Fibroblast of lung (primary cell): ENCODE measurements at places on chromosomes 7 and 10.

DNA sequence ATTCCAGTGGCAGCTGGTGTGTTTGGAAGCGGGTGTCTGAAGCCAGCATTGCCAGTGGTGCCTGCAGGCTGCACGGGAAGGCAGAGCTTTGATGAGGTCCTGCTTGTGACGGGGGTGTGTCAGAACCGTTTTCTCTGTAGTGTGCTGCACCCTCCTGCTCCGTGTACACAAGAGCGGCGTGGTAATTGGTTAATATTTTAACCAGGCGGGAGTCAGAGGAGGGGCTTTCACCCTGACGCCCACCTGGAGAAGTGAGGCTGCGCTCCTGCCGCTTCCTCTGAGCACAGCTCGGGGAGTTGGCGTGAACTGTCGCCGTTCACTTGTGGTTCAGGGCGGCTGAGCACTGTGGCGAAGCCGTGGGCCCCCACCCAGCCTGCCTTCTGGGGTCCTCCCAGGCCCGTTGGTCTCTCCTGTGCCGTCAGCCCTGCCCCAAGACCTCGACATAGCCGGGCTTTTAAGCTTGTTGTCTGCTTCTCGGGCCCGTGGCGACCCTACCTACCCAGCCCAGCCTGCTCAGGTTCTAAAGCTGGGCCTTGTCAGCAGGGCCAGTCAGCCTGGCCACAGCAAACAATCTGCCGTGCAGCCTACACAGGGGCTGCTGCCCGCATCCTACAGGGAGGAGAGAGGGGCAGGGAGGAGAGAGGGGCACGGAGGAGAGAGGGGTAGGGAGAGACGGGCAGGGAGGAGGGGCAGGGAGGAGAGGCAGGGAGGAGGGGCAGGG lies 11.6 kb downstream of the NKX6-2 start:
- no peak for DNase-seq

GRCh38 chr7:101664893-101665471 lies 35.9 kb upstream of the MYL10 start:
- DNase-seq: no peak

GRCh38 chr7:24812305-24812945 lies 55.2 kb upstream of the GSDME start:
- peak; percentile 50 for DNase-seq

DNA sequence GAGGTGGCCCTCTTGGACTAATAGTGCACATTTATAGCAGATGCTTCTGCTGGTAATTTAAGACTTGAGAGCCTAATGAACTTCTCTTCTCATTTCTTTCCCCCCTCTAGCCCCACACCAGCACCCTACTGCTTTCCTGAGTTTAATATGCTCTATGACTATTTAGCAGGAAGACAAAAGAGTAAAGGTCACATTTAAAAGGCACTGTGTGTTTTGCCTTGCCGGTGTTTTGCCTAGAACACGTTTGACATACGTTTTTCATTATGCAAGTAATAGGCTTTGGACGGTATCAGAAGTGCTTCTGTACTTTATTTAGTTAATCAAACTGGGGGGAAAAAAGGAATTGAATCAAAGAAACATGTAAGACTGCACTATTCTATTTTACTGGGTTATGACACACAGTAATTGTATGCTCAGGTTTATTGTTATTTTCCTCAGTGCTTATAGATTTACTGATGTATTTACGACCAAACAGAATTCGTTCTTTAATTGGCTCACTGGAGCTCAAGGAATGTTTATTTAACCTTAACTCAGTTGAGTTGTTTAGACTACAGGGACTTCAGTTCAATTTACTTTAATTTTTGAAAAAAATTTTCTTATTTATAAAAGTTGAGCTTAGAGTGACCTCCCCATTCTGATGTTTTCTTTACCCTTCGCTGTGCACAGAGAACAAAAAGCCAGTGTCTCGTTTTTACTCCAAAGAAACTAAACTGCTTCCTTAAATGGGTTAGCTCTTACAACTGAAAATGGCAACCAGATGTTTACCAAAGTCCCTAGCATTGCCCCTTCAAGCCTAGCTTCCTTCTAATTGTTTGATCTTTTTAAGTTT lies 35.4 kb downstream of the CPED1 start:
- no peak for DNase-seq

DNA sequence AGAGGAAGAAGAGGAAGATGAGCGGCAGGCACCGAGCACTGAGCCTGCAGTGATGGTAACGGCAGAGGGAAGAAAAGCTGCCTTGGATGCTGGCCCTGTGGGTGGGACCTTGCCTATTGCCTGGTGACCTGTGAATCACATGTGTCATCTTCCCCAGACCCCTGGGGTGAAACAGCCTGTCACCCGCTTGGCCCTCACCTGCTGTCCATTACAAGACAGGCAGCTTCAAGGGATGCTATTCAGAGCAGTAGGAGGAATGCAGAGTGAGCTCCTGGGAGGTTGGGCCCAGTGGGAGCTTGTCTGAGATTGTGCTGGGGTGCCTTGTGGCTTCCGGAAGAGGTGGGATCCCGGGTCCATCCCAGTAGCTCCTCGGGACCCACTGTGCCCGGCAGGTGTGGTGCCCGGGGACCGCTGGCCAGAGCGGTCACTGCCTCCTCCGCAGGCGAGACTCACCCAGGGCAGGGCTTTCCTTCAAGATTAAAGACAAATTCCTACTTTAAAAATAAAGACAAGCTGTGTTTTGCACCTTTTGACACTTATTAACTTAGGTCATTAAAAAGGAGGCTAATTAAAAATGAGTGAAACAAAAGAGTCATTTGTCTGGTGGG lies 440.2 kb upstream of the MKI67 start:
- DNase-seq: no peak

DNA sequence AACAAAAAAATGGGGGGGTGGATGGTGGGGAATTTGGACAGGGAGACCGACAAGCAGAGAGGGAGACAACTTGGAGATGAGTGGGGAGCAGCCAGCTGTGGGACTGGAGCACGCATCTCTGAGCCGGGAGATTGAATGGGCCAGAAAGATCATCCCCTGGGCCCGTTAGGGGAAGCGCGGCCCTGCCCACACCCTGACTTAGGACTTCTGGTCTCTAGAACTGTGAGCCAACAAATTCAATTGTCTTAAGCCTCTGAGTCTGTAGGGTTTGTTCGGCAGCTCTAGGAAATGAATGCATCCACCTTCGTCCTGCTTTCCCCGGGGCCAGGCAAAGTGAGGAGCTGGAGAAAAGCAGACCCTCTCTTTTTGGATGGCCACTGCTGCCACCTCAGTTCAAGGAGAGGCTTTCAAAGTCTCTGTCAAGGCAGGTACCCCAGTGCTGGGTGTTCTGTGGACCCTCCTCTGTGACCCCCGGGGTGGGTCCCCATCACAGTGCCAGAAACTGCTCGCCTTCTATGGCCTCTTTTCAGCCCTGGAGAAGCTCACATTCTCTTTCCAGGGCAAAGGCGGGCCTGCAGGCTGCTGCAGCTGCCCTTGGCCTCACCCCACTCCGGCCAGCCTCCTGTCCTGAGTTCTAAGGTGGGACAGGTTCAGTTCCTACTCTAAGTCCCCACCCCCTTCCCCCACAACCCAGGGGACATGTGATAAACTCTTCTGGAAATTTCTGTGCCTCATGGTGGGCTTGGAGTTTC lies 423.2 kb downstream of the RPS24 start:
- no peak for DNase-seq

DNA sequence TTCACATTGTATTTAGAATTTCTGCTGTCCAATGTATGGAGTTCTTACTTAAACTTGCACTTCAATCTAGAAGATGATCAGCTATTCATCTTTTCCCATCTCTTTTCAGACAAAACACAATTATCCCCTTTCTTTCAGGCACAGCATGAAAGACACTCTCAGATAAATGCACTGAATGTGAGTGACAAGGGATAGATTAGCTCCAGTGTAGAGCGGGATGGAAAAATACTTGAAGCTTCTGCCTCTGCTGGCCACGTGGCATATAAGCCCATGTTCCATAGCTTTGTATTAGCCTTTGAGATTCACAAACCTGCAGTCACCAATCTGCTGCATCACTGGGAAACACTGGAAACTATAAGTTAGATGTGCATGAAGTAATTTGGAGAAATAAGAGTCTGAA lies 162.2 kb upstream of the FAM3C start:
- no peak for DNase-seq

GRCh38 chr7:21971780-21972396 lies 26.2 kb upstream of the CDCA7L start:
- no peak for DNase-seq

DNA sequence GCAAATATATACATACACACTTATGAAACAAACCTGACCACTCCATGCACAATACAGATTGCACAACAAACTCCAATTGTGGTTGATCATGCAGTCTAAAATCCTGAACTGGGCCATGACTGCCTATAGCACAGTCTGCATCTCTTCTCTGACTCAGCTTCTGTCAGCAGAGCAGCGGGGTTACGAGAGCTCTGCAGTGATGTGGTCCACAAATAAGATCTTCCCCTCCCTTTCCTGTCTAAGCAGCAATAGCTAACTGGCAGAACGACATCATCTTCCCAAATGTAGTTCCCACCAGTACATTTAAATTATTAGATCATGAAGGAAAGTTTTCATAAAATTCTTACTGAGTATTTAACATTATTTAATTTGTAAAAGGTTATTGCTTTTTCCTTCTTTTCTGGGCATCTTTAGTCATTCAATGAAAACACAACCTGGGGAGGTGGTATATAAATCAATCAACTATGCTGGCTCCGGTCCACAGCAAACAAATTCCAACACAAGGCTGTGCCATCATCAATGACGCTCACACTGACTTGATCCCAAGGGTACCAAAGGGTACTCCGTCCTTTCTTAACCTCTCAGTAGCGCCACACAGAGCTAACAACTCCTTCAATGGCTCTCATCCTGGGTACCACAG lies 17.1 kb downstream of the ARHGAP21 start:
- DNase-seq: peak; percentile 96

DNA sequence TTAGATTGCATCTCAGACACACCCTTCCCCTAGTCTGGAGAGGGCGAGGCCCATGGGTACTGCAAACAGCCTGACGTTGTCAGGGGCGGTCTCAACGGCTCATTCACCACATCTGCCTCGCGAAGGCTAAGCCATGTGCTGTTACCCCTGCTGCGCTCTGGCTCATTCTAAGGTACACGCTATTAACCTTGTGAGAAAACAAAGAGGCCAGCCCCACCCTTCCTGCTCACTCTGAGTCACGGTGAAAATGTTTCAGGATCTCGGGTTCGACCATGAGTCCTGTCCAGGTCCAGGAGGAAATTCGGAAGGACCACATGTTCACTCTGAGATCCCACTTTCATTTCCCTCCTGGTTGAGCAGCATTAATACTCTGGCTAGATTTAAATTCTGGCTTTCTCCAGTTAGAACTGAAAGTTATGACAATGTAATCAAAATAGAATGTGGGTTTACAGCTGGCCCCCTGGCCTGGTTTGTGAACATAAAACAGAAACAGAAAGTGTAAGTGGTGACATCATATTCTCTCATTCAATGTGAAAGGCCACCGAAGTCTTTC lies 55.2 kb downstream of the EGFR start:
- peak; percentile 91 for DNase-seq

DNA sequence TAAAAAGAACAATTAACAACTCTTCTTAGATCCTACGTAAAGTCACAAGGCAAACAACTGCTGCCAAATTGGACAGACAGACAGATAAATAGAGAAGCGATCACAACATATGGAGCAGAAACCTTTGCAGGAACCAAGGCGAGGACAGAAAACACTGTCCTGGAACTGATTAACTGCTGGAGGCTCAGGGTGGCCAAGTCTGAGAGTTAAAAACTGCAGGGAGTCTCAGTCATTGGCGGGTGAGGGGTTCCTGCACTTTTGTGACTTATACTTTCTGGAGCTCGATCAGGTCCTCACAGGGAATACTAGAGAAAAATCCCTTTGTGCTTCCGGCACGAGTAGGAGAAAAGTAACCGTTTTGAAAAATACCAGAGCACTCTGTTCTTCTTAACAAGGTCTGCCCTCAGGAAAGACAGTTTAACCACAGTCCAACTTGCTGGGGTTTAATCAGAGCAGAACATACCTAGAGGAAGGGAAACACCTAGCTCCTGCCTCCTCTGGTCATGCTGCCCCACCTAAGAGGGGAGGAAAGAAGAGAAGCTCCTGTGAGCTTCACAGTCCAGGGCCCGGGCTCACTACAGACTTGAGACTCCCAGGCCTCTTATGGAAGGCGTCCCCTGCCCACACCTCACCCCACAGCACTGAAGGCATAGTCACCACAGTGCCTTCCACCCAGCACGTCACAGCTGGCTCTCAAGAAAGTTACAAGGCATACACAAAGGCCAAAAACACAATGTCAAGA lies 74.9 kb downstream of the LARP4B start:
- DNase-seq: no peak

- DNase-seq: no peak
These were observed 469.2 kb downstream of the ADRA2A start for GRCh38 chr10:111545861-111546605.

DNA sequence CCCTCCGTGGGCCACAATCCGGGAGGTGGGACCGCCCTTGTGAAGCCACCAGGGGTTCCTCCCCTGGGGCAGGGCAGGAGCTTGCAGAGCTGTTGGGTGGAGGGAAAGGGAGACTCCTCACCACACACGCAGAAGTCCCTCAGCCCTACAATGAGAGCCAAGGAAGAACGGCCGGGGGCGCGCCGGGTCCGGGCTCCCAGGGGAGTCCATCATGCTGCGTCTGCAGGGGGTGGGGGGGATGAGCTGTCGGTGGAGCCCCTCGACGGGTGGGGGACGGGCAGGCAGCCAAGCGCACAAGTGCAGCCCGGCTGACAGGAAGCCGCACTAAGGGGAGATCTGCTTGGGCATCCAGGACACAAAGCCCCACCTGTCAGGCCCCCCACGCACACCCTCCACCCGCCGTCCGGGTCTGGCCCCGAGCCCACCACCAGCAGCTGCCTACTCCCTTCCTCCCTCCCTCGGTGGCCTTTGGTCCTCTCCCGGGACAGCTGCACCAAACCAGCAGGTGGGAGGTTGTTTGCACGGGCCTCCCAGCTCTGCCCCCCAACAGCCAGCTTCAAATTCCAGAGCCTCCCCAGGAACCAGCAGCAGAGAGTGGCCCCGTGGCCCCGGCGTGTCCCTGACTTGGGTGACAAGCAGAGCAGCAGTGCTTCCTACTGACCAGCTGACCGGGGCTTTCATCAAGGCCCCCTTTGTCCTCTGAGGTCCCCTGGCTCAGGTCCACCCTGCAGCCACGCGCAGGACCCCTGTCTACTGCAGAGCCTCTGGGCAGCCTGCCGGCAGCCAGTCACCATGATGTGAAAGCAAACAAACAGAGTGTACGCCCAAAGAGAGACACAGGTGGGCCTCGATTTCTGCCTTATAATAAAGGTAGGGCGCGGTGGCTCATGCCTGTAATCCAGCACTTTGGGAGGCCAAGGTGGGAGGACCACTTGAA lies 50.3 kb downstream of the HIP1 start:
- no peak for DNase-seq

- DNase-seq: peak; percentile 24
These were observed 474 bp downstream of the ORC5 start for GRCh38 chr7:104207348-104207730.
